Naive thymus-derived CD4-positive, alpha-beta T cell (primary cell): ENCODE measurements at places on chromosomes 1 and 21. TPM values are rescaled to one million over a fixed set of nuclear protein-coding genes. Genes with fewer than 3 reads are reported as not detected.
A peak's percentile ranks its signal among the peaks of the same experiment; 100 is the strongest.

Gene RNU1-3
- total RNA-seq, result 2,907 TPM

DNA sequence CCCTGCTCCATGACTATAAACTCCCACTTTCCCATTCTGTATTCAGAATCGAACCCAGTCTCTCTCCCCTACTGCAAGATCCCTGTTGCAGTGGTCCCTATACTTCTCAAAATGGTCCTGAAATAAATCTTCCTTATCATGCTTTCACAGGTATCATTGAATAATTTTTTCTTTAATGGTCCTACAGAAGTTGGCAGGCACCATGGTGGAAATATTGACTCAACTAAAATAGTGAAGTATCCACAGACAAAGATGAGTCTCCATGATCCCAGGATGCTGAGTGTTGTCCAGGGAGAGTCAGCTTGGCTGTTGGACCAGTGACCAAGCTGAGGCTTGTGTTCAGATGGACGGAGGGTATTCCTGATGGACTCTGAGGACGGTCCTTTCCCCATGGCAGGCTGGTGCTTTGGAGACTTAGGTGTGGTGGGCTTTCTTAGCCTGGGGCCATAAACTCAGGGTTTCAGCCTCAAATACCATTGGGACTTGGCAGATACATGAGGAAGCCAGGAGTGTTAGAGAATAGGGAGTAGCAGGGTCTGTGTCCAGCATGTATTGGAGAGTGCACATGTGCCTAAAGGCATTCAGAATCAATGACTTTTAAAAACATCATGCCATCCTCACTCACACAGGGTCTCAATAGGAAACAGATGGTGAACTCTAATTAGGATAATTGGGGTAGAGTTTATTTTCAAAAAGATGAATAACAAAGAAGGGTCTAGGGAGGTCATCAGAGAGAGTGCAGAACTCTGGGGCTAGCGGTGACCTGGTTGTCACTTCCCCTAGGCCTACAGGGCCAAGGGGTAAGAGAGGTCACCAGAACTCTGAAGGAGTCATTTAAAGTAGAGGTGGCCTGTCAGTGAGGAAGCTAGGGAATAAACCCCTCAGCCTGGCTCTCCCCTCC is 19.8 kb downstream of the TINAGL1 start:
- no peak for DNase-seq

GRCh38 chr1:8765198-8765597 is 52.2 kb downstream of the RERE start:
- DNase-seq, result no peak

DNA sequence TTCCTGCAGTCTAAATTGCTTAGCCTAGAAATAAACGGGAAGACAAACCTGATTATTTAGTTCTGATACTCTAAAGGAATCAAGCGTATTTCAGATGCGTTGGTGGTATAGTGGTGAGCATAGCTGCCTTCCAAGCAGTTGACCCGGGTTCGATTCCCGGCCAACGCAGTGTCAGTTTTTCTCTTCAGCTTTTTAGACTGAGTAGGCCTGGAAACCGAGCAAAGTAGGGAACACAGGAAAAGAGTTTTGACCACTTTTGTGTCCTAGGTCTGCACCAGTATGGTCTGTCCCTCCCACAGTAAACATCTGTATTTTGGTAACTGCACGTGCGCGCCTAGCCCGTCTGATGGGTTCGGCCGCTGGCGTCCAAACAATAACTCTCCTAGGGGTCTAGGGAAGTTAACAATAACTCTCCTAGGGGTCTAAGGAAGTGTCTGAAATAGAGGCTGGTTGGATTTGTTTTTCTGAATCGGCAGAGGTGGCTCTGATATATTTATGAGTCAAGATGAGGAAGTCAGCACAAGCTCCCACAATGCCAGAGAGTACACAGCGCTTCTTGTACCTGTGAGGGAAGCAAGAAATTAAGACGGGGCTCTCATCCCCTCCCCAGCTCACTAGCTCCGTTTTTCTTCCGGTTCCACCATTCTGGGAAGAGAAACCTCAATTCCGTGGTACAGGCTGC is 15.6 kb upstream of the HJV start:
- peak; percentile 52 for DNase-seq

DNA sequence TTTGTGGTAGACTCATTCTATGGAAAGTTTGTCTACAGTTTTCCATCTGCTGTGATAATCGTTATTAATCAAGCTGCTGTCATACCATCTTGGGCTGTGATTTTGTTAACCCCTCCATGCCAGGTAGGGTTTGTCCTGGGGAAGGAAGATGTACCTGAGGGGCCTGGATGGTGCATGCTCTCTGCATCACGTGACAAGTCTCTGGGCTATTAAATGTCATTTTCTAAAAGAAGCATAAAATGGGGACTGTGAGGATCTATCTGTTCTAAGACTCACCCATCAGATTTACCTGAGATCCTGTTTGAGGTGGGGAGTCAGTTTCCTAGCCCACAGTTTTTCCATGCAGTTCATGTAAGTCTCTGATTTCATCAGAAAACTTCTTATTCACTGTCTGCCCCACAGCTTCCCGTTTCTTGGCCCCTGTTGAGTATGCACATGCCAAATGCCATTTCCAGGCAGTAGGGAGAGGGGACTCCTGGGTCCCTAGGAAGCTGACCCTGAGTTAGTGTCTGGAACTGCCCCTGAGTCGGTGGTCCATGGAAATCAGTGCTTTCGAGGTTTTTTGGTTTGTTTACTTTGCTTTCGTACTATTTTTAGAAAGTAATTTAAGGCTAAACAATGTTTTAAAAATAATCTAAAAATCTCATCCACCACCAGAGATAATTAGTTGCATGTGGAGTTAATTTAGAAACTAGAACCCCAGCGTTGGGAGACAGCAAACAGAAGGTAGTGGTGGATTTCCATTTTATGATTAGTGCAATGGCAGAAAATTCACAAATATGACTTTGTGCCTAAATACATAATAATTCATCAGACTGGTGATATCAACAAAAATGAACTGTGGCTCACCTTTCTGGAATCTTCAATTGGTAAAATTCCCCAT is 46.7 kb downstream of the ZBTB18 start:
- DNase-seq, result no peak

DNA sequence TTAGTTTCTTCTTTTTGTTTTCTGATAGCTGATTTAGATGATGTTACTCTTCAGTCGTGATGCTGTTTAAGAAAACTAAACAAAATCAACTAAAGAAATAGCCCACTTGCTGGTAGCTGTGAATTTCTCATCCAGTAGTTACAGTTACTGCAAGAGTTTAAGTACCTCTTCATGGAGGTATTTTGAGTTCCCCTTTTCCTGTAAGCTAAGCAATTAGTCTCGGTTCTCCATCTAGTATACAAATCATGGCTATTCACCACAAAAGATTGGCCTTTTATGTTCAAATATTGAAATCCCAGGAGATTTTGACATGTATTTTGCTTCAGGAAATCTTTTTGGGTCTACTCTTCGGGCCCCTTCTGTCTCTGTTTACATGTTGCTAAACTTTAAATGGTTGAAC is 31.1 kb downstream of the HUNK start:
- no peak for DNase-seq

DNA sequence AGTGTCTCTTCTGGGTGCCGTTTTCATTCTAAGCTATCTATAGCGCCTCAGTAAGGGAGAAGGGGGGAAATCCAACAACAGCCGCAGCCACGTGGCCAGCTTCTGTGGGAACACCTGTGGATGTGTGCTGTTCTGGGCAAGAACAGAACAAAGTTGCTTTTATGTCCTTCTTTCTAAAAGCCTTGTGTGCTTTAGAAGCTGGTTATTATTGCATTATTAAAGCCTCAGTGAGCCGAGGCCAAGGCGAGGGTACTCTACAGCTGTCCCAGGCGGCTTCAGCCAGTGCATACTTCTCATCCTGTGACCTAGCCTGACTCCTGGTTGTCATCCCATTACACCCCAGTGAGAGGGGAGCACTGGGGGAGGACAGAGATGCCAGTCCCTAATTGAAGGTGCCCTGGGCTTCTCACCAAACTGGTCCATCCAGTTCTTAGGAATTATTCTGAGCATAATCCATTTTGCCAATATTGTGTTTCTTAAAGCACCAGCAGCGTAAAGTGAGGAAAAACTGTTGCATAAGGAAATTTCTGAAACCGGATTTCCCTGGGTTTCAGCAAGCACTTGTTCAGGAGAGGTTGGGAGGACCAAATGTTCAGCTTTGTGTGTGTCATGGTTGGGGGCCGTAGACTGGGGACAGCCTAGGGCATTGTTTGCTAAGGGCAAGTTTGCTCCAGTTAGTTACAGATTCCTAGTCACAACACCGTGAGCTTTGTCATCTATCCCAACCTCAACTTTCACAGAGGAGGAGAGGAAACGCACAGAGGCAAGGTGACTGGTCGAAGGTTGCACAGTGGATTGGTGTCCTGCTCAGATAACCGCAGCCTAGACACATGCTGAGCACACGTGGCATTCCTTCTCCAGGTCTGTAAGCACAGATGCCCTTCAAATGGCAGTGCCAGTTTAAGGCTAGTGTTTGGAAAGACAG is 61.0 kb upstream of the ATP1A1 start:
- no peak for DNase-seq
